HTR-8/SVneo (cell line): ENCODE measurements at places on chromosomes 6 and 20.

DNA sequence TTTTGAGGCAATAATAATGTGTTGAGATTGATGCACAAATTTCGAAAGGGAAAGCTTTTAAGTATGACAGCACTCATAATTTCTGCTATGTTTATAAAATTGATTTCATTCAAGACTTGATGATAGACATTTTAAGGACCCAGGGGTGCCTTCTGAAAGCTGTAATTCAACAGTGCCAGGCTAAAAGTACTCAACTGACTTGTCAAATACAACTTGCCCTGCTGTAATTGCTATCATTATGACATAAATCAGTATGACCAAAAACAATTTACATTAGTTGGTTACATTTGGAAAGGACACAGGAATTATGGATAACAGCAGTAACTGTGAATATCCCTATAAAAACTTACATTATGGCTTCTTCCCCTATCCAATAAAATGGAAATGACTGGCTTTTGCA, 178.9 kb downstream of the MMUT start:
- no peak for DNase-seq

DNA sequence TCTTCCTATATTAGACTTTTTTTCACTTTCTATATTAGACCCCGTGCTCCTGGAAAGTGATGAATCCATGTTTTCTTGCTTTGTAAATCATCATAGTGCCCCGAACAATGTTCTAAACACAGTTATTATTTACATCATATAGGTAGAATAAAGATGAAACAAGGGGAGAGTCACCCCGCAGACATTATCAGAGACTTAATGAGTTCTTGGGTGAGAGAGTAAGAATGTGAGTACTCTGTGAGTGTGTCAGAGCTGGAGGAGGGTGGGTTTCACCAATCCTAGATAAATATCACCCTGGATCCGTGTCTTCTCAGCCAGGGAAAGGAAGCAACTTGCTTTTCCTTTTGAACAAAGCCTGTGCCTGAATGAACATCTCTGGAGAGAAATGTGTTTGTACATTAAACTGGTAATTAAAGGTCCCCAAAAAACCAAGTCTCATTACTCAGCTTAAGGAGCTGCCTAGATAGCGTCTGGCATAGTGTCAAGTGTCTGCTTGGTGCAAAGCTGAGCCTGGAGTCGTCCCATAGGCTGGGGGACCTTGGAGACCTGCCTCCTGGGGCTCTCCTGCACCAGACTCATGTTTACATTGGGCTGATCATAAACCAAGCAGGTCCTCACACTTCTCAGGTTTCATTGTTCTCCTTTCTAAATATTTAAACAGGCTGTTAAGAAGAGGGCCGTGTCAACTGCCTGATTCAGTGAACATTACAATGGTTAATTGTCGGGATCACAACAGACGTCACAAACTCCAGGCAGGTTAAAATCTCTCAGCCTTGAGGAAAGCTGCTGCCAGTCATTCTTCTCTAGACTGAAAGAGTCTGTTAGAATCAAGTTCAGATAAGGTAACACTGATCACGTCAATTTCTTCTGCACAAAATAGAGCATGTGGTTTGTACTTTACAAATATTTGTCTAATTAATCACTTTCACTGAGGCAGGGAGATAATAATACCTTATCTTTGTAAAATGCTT, 179.7 kb upstream of the MYLIP start:
- DNase-seq, result peak; percentile 27

- DNase-seq, result no peak
Observed at GRCh38 chr6:130693944-130694343, 133.3 kb upstream of the SMLR1 start.

DNA sequence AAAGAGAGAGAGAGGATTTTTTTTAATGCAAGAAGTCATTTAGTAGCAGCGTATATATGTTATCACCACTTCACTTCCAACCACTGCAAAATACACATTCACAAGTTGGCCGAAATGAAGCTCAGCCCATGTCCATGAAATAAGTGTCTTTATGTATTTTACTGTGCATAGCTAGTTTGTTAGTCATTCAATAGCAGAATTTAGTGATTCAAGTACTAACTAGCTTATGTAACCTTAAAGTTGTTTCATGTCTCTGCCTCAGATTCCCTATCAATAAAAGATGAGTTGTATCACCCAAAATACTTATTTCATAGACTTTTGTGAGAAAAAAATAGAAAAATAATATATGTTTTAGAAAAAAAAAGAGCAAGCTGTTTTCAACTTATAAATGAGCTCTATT, 153.7 kb upstream of the PRDM1 start:
- DNase-seq, result no peak

- DNase-seq, result no peak
Observed at GRCh38 chr6:50989123-50989522, 170.5 kb downstream of the TFAP2B start.

- DNase-seq, result no peak
Observed at GRCh38 chr20:55174172-55174571, 698.8 kb downstream of the DOK5 start.

GRCh38 chr6:132041706-132042105, 90.5 kb upstream of the CCN2 start:
- DNase-seq, result no peak

GRCh38 chr20:62319346-62319909, 16.6 kb downstream of the ADRM1 start:
- DNase-seq, result no peak

GRCh38 chr6:88513920-88514319, 347.8 kb upstream of the CNR1 start:
- no peak for DNase-seq

DNA sequence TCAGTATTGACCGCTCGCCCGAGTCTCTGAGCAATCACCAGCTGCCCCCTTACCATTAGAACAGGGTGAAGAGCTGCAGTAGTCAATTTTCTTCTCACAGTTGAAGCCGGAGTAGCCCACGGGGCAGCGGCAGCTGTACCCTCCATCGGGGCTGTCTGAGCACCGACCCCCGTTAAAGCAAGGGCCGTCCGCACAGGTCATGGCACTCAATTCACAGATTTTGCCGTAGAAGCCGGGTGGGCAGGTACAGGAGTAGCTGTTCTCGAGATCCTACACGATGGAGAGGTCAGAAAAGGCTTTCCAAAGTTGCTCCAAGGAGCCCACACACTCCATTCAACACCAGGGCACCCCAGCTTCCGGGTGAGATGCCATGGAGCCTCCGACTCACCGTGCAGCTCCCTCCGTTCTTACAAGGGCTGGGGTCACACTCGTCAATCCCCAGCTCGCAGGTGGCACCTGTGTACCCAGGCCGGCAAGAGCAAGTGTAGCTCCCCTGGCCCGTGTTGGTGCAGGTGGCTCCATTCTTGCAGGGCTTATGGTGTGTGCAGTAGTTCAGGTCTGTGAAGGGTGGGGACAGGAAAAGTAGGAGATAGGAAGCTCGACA, 5.9 kb downstream of the DLL1 start:
- no peak for DNase-seq

DNA sequence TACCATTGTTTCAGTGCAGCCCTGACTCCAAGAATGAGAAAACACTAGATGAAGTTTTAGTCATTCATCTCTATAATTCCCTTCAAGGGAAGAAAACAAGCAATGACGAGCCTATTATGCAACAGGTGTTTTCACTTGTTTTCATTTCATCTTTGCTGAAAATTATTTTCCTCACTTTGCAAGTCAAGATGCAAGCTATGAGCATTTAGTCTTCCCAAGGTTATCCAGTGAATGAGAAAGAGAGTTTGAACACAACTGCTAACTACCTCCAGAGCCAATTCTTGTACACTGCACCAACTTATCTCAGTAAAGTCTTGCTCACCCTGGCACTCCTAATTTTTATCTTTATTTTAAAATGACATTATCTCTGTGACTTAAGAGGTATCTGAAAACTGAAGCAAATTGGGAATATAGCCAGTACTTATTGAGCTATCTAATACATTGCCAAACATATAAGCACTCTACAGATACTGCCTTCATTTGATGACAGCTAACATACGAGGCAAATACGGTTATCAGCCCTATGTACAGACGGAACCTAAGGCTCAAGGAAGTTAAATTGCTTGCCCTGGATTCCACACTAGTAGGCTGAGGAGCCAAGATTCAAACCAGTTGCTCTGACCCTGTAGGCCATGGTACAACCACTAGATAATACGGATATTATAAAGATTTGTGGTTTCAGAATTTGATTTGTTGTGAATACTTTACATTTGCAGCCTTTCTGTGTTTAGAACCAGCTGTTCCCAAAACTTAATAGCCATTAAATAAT, 36.8 kb downstream of the MOXD1 start:
- DNase-seq, result no peak

DNA sequence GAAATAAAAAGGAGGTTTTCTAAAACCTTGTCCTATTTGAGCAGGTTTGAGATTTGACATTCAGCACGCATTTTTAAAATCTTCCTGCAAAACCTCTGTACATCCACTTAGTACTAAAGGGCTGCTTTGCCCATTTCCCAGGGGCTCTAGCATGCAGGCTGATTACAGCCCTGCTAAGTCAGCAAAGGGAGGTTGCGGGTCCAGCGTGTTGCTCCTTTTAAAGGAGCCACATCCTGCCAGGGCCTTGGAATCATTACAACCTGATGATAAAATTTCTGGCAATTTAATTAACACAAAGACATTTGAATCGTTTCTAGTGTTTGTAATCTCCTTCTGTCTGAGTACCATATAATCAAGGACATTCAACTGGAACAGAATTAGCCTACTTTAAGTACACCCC, 455.1 kb upstream of the CITED2 start:
- no peak for DNase-seq

DNA sequence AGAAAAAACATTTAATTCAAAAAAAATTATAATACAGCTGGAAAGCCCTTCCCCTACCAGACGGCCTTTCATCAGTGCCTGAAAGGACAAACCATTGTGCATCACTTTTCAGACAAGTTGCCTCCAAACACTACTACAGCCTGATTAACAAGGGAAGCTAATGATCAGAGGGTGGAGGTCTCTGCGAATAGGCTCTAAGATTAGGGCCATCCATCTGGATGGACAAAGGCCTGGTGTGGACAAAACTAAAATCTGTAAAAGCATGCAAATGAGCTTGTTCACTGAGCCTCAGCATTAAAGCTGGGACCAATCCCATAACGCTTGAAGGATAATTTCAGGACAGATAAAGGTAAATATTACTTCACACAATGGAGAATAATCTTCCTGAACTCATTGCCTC, 228.7 kb upstream of the PLN start:
- no peak for DNase-seq

DNA sequence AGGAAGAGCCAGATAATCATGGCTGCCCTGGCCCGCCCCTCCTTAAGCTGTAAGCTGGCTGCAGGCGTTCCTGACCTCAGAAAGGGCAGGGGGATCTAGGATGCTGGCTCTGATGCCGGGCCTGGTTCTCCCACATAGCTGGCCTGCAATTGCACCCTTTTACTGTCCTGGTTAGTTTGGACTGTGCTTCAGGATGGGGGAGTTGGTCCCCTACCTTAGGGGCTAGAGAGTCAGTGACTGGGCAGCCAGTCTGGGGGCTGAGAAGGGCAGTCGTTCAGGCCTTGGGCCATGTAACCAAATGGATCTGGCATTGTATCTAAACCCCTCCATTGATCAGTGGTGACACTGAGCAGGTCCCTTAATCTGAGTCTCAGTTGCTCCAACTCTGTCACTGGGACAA, 40.7 kb downstream of the TGM3 start:
- no peak for DNase-seq

GRCh38 chr6:11097476-11097875, 3.8 kb downstream of the SMIM13 start:
- no peak for DNase-seq

DNA sequence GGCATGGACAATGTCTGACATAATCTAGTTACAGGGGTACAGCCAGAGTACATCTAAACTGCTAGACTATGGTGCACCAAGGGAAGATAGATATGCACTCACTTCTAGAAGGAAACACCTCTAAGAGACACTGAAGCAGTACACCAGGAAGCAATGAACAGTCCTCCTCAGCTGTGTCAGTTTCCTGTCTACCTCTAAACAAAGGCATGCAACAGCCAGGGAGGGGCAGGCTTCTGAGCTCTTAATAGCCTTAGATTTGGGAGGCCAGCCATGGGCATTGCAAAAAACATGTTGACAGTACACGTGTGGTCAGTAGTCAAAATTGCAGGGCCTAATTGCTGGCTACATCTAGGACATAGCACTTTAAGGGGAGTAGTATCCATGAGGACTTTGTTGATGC, 21.4 kb downstream of the CRYBG1 start:
- no peak for DNase-seq

DNA sequence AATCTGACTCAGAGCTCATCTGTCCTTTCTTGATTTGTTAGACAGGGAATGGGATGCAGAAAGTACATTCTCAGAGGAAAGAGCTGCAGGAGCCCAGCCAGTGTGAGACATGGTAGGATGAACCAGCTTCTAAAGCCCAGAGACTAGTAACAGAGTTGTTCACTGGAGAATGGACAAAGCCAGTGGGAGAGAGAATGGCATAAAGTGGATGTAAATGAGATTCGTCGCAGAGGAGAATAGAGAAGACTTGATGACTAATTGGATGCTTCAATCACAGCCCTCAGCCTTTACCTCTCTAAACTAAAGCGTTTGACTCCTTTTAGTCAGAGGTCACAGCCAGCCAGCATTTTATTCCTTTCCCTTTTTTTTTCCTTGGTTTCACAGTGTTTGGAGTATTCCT, 25.5 kb upstream of the L3MBTL3 start:
- no peak for DNase-seq

- DNase-seq, result no peak
Observed at GRCh38 chr6:5673019-5673790, 333.5 kb downstream of the NRN1 start.

DNA sequence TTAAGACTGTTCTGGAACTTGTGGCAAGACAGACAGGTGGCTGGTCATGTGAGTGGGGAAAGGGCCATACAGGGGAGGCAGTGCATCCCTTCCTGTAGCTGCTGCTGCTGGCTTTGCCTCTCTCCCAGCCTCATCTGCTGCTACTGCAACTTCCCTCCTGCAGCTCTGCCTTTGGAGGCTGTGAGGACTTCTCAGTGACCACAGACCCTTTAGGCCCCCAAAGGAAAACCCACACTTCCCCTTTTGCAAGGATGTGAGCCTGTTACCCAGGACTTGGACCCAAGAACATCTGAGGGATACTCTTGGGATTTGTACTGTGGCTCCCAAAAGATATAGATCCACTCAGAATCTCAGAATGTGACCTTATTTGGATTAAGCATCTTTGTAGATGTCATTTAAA, 91.0 kb downstream of the TMEM170B start:
- no peak for DNase-seq

DNA sequence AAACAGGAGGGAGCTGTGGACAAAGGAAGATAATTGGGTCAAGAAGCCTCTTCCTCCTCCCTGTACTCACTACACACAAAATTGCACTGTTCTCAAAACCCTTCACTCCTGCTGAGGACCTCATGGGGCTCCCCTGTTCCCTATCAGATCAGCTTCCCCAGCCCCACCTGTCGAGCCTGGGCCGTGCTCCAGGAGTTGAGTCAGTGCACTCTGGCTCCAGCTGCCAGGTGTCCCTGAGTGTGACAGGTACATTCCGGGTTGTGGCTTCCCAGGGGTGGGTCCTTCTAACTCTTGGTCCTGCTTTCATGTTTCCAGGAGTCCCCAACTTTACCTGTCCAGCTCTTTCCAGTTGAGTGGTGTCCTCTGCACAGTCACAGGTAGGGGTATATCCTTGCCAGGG, 8.4 kb downstream of the RAB5IF start:
- no peak for DNase-seq

- DNase-seq, result no peak
Observed at GRCh38 chr20:10513061-10513460, 78.0 kb downstream of the SLX4IP start.
